ENCODE measurements at places on chromosomes 2 and 18.

GRCh38 chr2:128736689-128737545 is 418.2 kb upstream of the HS6ST1 start:
- DNase-seq: peak; percentile 51

DNA sequence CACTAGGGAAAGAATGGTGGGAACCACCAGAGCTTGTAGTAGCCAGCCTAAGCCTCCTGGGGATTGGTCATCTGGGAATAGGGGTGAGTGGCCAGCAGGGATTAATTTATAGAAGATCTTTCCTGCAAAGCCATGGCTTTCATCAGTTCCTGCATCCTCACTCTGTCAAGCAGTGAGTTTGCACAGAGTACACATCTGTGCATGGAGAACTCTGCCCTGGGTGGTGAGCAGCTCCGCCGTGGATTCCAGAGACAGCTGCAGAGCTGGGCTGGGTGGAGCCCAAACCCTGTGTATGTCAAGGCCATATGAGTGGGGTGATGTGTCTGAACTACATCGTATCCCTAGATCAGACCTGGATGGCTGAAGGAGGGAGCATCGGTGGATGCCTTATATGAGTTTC is 182.2 kb downstream of the GLI2 start:
- no peak for DNase-seq

- DNase-seq: no peak
These were observed 84.7 kb upstream of the PELI1 start for GRCh38 chr2:64228918-64229317.

DNA sequence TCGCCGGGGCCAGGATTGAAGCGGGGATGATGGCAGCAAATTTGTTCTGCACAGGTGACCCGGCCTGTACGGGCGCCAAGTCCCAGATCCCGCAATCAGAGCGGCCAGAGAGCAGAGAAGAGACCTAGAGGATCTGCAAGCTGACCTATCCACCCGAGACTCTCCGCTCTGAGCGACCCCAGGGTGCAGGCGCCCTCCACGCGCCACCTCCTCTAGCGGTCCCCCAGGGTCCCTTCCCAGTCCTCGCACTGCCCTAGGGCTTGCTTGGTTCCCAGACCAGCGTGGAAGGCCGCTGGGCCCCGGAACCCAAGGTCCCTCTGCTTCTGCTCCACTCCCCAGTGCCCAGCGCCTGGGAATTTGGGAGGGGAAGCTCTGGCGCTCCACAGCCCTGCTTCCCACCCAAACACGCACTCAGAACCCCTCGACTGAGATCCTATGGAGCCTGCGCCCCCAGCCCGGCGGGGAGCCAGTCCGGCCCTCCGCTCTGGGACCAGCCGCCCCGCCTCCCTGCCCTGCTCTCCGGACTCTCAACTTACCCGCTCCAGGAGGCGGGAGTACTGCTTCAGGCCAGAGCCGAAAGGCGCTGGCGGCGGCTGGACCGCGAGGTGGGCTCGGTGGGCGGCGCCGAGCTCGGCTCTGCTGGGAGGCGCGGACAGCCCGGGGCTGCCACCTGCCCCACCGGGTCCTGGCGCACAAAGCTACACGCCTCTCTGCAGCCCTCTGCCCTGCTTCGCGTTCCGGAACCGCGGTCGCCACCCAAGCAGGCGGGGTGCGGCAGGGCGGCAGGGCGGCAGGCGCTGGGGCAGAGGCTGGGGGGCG is 3.0 kb upstream of the SIX3 start:
- no peak for DNase-seq

DNA sequence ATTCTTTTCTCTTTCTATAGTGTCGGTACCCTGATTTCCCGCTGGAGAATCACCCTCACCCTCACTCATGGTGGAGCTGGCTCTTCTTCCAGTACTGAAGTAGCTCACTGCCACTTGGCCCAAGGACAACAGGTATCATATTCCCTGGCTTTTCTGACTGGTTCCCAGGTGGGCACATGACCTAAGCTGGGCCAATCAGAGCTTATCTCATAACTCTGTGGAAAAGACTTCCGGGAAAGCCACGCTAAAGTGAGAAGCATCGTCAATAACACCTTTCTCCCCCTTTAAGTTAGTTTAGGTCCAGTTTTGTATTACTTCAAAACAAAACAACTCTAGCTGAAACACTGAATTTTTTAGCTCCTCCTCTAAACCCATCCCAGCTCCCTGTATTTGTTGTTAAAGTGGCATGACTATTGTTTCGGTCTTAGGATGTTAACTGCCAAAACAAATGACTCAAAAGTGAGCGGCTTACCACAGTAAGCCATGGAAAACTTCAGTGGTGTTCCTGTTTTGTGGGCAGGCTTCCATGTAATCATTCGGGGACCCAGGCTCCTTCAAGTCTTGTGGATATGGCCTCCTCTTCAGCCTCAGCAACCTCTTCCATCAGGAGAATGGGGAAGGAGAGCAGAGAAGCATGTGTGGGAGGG is 137.4 kb upstream of the DLX2 start:
- DNase-seq: no peak

GRCh38 chr2:141923657-141924056 is 207.2 kb downstream of the LRP1B start:
- DNase-seq: peak; percentile 29

- peak; percentile 47 for DNase-seq
These were observed 65.9 kb downstream of the EIF5B start for GRCh38 chr2:99403084-99403483.

- peak; percentile 81 for DNase-seq
These were observed 1.9 kb downstream of the MCFD2 start for GRCh38 chr2:46913471-46914381.

GRCh38 chr2:100889286-100889685 is 69.3 kb downstream of the NPAS2 start:
- DNase-seq: no peak

DNA sequence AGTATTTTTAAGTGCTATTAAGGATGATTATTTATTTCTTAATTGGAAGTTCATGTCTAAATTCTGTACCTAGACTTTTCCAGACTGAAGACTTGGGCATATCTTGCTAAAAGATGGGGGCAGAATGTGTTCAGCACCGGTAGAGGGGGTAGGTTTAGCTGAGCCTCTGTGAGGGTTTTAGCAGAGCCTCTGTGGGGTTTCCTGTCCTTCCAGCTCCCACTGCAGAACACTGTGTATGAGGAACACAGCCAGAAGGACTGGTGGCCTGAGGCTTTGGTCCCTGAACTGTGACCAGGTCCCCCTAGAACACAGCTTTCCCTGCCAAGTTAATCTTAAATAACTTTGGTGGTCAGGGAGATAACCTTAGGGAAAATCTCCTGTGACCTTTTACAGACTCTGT is 123.4 kb upstream of the EPC2 start:
- DNase-seq: no peak

- DNase-seq: no peak
These were observed 128.8 kb downstream of the KCNJ3 start for GRCh38 chr2:154827286-154827685.

DNA sequence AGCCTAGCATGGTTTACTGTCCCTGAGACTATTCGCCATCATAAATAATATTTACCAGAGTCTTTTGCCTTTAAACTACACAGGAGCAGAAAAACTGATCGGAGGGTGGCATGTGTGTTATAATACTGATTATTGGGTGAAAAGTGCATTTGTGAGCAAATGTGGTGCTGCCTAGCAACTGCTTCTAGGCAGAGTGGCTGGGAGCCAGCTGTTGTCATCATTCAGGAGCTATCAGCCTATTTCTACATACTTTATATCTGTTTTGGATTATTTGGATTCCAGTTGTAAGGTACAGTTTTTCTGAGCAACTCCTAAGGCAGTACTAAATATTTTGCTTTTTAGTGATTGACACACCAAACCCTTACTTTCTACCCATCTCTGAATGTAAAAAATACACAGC is 75.0 kb upstream of the MSTN start:
- DNase-seq: no peak

- peak; percentile 88 for DNase-seq
These were observed 42.4 kb downstream of the THUMPD2 start for GRCh38 chr2:39736640-39737039.

DNA sequence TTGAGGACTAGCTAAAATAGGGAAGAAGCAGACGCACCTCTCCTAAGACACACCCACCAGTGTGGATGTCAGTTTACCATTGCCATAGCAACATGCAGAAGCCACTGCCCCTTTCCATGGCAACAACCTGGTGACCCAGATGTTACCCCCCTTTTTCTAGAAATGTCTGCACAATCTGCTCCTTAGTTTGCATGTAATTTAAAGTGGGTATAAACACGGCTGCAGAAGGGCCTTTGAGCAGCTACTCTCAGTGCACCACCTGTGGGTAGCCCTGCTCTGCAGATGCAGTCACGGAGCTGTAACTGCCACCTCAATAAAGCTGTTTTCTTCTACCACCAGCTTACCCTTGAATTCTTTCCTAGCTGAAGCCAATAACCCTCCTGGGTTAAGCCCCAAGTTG is 87.1 kb downstream of the FBXO15 start:
- no peak for DNase-seq

DNA sequence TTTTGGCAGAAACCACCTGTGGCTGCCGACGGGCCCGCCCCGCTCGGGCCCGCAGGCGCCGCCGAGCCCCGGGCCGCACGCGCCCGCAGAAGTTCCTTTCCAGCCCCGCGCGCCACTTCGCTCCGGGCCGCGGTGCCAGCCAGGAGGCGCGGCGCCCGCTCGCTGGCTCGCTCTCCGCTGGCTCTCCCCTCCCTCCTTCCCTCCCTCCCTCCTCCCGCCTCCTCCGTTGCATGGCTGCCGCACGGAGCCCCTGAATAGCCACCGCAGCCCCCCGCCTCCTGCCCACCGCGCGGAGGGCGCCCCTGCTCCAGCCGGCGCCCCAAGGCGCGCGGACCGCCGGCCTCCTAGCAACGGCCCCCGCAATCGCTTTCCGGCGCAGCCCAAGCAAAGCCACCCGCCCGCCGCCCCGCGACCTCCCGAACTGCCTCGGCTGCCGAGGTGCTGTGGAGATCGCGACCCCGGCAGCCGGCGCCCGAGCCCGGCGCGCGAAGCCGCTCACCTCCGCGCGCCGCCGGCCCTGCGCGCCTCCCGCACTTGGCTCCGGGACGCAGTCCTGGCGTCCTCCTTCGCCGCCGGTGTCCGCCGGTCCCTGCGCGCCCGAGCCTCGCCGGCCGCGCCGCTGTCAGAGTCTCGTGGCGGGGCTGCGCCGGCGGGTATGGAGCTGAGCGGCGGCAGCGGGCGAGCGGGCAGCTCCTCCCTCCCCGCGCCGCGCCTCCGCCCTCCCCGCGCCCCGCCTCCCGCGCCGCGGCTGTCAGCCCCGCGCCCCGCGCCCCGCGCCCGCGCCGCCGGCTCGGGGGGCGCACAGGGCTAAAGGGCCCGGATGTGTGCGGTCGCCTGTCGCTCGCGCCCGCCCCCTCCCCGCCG is at the start of gene ZBTB7C:
Gene ZBTB7C (minus strand): TSS at position 657 of the 864 bp plus-strand sequence.
- DNase-seq: peak; percentile 22

- peak; percentile 87 for DNase-seq
These were observed 70.6 kb downstream of the B3GNT2 start for GRCh38 chr2:62266433-62267038.

DNA sequence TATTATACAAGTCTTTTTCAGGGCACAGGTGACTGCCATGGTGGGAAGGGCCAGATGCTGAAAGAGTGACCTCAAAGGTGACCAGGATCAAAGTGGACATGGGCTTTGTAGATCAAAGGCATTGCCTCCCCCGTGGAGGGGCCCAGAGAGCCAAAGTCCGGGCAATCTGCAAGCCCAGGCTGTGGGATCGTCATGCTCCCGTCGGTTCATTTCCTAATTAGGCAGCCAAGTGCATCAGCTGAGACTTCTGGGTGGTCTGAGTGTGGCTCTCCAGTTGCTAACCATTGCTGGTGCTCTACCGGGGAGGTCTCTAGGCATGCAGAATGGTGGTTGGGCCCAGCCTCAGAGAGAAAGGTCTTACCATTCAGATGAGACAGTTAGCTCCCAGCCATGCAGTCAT is 61.6 kb downstream of the TRIB2 start:
- no peak for DNase-seq

DNA sequence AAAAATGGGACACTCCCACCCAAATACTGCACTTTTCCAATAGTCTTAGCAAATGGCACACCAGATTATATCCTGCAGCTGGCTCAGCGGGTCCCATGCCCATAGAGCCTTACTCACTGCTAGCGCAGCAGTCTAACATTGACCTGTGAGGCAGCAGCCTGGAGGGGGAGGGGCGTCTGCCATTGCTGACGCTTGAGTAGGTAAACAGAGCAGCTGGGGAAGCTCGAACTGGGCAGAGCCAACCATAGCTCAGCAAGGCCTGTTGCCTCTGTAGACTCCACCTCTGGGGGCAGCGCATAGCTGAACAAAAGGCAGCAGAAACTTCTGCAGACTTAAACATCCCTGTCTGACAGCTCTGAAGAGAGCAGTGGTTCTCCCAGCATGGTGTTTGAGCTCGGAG is 110.4 kb downstream of the CTIF start:
- DNase-seq: no peak

DNA sequence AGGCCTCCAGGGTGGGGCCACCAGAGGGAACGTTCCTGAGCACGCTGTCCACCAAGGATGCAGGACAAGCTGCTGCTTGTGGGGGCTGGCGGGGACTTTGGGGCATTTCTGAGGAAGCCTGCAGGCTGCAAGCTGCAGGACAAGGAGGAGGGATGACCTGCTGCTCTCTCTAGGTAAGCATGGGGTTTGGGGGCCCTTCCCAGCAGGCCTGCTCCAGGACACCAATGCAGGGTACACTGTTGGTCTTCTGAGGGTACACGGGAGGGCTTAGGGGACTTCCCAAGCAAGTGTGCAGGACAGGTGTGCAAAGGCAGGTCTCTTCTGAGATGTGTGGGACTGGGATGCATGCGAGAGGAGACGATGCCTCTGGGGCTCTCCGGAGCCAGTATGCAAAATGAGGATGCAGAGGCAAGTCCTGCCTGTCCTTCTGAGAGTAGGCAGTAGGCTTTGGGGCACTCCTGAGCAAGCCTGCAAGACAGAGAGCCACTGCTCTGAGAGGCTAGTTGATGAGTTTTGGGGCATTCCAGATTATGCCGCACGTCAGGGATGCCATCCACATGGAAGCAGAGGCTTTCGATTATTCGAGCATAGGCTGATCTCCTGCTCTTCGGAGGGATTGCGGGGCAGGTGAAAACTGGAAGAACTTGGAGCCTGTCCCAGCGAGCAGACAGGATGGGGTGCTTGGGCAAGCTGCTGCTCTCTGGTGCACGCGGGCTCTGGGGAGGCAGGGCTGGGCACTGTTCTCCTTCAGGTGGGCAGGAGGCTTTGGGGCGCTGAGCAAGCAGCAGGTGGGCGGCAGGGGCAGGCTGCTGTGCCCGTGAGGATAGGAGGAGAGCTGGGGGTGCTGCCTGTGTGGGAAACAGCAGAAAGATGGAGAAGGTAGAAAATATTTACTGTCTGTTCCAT is 44.6 kb downstream of the CNGA3 start:
- DNase-seq: no peak

GRCh38 chr2:61862085-61862484 is 8.2 kb upstream of the FAM161A start:
- DNase-seq: no peak

DNA sequence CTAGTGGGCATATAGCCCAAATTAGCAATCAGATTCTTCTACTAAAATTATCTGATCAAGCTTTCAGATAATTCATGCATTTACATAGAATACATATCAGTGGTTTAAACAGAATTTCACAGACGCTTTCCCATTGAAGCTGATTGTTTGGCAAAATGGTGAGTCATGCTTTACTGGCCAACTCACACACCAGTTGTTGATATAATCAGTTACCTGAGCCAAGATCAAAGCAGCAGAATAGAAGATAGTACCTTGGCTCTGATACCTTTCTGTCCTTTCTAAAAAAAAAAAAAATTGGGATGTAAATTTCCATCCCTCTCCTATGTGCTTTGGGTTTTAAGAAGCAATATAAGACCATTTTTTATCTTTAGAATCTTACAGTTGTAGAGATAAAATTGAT is 178.0 kb downstream of the MCFD2 start:
- peak; percentile 43 for DNase-seq

- DNase-seq: peak; percentile 44
These were observed 161.1 kb downstream of the LTBP1 start for GRCh38 chr2:33107690-33108482.

- no peak for DNase-seq
These were observed 404.9 kb downstream of the CPS1 start for GRCh38 chr2:210961249-210961648.
